Smooth muscle cell of the brain vasculature (primary cell): ENCODE measurements at places on chromosomes 12 and 14.
A peak's percentile ranks its signal among the peaks of the same experiment; 100 is the strongest.

DNA sequence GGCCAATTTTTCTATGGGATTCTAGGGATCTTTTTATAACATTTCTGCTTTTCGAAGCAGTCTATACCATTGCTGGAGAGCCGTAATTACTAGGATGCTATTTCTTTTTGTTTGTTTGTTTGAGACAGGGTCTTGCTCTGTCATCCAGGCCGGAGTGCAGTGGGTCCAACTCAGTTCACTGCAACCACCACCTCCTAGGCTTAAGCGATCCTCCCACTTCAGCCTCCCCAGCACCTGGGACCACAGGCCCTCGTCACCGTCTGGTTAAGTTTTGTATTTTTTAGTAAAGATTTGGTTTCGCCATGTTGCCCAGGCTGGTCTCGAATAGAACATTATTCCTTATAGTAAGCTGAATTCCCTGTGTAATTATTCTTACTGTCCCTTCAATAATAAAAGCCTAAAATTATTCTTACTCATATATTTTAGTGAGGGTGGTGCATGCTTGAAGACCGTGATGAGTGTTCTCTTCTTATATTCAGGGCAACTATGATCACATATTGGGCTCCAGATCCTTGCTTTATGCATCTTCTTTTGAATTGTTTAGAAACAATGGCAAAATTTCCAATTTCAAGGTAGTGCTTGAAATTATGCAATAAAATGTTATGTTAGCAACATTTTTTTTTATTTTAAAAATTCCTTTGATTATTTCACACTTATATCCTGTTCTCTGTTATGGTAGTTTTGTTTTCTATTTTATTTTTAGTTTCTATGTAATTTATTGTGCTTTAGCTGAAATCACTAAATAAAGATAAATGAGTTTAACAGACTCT is 66.2 kb downstream of the CRADD start:
- no peak for DNase-seq

DNA sequence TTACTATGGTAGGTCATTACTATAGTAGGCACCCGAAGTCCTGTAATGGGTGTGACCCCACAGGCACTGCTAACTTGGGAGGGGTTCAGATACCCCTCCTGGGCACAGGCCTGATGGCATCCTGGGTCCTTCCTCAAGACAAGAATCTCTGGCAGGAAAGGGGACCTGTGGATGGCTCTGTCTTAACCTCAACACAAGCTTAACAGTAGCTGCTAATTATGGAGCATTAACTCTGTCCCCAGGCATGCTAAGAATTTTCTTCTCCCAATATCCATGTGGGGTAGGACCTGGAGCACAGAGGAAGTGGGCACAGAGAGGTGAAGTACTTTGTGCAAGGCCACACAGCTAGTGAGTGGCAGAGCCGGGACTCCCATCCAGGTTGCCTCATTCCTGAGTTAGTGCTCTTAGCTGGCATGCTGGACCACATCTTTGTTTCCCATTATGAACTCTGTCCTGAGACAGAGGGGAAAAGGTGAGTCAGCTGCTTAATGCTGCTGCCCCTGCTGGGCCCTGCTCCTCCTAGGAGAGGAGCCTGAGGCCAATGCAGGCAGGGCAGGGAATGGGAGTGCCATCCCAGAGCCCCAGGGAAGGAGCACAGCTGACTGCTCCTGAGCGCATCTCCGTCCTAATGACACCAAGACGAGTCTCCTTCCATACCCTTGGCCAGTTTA is 32.1 kb downstream of the GALNT16 start:
- DNase-seq: no peak

GRCh38 chr14:61033855-61034254 is 52.8 kb downstream of the SLC38A6 start:
- no peak for DNase-seq

DNA sequence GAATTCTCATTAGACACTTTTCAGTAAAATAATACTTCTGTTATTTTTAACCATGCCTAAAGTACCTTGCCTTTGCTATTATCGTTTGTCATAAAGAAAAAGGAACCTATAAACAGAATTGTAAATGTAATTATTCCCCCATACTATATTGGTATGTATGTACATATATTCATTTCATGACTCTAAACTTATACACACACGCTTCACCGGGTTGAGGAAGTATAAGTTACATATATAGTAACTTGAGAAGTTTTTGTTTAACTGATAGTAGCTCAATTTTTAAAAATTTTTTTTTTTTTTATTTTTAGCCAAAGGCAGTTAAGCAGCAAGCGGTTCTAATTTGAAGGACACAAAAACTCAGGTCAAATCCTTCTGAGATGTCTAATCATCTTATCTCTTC is 107.6 kb downstream of the PLEKHG7 start:
- no peak for DNase-seq

DNA sequence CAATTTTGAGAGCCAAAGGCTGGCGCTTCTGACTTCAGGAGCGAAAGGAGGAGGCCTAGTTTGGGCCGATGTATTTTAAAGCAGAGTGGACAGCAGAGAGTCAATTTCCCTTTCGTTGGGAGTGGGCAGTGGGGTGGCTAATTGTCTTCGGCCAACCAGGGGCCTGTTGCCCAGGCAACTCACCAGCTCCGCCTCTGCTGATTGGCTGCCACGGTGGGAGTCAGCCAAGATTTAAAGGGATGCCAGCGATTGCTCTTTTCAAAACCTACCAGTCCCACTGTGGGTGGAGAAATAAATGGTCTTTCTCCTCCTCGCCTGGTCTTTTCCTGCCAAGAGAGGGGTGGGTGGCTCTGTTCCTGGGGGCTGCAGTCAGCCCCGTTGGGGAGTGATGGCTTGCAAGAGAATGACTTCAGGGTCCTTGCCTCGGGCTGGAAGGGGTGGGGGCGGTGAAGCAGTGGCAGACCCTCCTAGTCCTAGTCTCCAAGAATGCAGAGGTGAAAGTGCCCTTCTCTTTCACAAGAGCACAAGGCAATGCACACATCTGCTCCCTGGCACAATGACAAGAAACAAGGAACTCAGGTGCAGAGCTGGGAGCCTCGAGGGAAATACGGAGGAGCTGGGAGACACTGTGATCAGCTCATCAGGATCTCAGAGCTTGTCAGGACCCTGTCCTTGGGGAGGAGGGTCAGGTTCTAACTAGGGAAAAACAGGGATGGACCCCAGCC is 37.7 kb downstream of the RASAL1 start:
- no peak for DNase-seq

DNA sequence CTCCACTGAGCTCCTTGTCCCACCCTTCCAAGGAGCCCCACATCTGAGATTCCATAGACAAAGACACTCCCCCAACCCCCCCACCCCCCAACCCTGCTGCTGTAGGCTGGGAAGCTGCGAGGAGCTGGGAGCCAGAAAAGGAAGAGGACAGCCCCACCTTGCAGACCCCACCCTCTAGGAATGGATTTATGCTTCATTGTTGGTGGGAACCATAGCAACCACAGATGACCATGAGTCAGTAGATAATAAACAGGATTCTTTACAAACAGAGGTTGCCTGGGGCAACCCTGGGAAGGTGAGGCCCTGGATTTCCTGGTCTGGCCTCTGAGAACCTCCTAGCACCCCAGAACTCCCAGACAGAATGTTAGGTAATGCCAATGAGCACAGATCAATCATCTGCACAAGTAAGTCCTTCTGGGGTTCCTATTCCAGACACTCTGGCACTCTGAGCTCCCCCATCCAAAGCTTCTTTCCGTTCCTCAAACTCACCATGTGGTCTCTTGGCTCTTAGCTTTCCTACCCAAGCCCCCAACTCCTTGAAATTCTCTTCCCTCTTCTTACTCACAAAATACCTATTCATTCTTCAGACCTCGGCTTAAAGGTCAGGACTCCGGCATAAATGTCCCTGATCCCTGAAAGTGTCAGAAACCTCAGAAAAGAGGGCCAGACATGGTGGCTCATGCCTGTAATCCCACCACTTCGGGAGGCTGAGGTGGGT is 15.2 kb upstream of the PLEKHG6 start:
- no peak for DNase-seq

DNA sequence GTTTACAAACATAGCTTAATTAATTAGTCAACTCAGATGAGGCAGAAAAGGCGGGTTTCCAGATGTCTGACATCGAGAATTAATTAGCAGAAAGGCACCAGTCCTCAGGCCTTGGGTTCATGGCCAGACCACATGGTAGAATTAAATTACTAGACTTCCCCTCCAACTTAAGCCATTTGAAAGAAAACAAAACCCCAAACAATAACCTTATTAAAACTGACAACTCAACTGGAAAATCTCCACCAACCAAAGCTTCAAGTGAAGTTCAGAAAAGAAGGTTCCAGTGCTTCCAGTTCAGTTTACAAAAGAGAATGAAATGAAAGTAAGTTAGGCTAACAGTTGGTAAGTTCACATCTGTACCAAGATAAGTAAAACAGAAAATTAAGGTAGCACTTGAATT is 349.5 kb downstream of the GRIN2B start:
- DNase-seq: no peak

DNA sequence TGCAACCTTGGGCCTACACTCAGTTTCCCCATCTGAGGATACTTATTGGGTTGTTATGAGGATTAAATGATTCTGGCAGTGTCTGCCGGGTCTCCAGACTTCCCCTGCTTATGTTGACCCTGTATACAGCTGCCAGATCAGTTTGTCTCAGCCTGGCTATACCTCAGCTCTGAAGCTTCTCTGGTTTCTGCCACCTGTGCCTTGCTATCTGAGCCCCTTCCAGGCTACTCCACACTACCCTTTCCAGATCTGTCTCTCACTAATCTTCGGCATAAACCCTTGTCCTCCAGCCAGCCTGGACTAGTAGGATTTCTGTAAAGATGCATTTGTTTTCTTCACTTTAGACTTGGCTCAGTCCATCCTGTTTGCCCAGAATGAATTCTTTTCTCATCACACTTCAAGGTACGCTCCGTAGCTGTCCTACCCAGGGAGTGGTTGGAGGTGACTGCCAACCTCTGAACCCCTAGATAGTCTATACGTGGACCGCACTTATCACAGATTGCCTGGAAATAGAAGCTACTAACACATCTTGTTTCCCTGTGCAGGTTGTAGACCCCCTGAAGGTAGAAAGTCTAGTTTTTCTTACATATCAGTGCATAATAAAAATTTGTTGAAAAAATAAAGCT is 422.4 kb downstream of the RAD51B start:
- DNase-seq: no peak

GRCh38 chr14:79631276-79631675 is 580.0 kb downstream of the DIO2 start:
- no peak for DNase-seq

GRCh38 chr14:68834816-68835215 is 41.9 kb upstream of the ZFP36L1 start:
- no peak for DNase-seq

- DNase-seq: no peak
Measured at GRCh38 chr12:110726708-110727369, 15.9 kb downstream of the PPP1CC start.

DNA sequence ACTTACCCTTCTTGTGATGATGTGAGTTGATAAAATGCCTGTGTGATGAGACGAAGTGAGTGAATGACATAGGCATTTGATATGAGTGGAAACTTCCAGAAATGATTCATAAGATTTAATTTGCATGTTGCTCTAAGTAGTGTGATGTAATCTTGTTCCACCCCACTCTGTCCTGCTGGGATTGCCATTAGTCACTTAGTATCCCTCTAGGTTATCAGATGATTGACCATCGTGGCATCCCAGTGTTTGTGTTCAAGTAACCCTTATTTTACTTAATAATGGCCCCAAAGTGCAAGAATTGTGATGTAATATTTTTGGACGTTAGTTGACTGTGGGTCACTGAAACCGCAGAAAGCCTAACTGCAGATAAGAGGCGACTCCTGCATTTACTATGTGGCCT is 214.4 kb upstream of the DIO2 start:
- peak; percentile 13 for DNase-seq

GRCh38 chr12:53983568-53983949 is 1.4 kb upstream of the HOXC10 start:
- DNase-seq: no peak

DNA sequence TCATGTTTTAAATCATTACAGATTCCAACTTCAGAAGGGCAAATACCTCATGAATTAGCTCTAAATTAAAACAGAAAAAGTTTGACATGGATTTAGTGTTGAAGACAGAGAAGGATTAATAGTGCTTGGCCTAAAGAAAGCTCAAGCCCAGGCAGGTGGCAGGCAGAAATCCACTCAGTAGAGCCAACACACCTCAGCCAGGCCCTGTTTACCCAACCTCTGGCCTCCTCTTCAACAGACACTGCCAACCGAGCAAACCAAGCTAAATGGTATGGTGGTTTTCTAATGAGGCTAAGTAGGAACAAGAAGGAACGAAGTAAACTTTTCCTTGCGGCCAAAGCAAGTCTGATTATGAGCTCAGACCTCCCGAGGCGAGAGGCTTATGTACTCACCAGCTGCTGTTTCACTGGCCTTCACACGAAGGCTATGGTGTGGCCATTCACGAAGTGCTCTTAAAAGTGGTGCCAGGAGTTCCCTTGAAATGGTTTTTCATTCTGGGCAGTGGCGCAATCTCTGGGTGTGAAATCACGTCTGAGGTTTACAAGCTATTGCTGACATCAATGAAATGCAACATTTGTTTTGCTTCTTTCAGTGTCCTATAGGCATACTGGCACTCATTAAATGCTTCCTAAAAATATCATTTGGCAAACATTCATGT is 124.1 kb upstream of the LGR5 start:
- DNase-seq: no peak
